ENCODE measurements at places on chromosomes 7 and 10.

DNA sequence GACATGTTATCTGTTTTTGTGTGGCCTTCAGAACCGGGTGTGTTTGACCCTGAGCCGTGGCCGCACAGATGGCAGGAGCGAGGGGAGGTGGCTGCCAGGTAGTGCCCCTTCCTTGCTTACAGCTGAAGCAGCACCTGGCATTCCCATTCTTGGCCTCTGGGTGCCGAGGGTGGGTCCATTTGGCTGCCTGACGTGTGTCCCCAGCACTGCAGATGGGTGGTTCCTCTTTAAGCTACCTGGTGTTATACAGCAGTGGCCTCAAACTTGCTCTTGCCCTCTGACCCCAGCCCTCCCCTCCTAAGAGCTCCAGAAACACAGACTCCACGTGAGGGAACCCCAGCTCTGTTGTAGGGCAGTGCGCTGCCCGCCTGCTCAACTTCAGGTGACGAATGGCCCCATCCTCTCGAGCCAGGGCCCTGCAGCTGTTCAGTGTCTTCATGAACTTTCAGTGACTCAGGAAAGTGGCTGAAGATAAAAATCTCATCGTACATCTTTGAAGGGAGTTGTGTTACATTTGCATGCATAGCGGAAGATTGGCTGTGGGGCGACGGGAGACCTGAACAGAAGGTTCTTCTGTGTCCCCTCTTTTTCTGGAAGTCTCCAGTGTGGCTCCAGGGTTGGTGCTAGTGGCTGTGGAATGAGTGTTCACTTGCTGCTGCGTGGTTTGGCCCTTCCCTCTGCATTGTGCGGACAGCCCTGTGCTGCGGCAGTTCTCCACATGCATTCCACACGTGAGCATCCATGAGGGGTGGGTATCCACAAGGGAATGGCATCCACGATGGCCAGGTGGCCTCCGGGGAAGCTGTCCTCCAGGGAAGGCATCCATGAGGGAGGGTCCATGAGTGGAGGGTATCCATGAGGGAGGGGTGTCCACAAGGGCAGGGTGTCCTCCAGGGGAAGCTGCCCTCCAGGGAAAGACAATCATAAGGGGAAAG is 91.6 kb downstream of the INPP5A start:
- DNase-seq: no peak

GRCh38 chr10:97333601-97334369 is 744 bp downstream of the FRAT2 start:
- DNase-seq: peak; percentile 82

- DNase-seq: no peak
Measured at GRCh38 chr7:65974876-65975275, 7.1 kb downstream of the GUSB start.

- DNase-seq: peak; percentile 96
Measured at GRCh38 chr7:138752518-138753149, 45.2 kb upstream of the TMEM213 start.

- no peak for DNase-seq
Measured at GRCh38 chr7:135428011-135428410, 81.9 kb downstream of the CNOT4 start.

DNA sequence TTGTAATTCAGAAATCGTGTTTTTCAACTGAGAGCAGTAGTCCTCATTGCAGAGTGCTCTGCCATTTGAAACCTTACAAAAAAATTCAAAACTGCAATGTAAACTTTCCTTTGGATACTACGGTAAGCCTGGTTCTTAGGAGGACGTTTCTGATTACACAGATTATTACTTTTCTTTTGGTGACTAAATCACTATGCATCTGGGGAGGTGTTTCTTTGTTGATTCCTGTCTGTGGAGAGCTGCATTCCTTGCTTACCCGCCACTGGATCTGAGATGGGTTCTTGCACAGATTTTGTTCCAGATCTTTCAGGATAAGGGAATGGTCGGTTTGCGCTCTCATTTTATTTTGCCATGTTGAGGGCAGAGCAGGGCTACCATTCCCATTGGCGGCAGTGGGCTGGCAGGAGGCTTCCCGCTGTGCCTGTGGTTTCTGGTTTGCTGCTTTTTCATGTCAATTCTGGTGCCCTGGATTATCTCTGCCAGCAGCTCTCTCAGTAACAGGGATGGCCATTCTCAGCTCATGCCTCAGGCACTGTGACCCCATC is 485.1 kb downstream of the GLRX3 start:
- no peak for DNase-seq

- no peak for DNase-seq
Measured at GRCh38 chr10:119608316-119609155, 11.8 kb upstream of the TIAL1 start.

DNA sequence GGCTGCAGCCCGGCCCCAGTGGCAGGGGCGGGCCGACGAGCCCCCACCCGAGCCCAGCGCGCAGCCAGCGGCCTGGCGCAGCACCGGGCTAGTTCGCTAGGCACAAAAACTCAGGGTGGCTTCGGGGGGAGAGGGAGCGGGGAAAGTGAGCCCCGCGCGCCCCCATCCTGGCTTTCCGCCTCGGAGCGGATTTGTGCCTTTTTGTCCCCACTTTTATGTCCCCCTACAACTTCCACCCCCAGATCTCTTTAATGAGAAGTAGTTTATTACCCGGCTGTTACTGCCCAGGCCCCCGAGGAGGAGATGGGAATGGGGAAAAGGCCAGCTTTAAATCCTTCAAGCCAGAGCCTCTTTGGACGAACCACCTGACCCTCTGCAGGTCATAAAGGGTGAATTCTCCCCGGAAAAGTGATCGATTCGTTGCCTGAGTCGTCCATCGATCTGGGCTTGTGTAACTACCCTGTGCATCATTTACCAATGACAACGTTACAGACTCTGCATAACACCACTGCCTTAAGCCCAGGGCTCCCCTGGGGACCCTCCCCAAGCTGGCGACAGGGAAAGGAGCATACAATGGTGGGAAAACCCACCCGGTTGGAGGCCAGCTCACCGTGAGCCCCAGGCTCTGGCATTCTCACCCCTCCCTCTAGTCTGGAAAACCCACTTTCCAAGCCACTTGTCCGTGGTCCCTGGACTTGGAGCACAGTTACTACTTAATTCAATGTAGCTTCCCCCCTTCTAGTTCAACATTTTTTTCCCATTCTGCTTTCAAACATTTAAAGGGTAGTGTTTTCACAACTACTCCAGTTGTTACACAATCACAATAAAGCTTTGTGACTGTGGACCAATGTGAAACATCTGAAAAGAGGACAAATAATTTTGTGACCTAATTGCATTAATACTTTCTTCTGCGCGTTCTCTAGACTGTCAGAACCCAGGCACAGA is 748 bp upstream of the SH3PXD2A start:
- no peak for DNase-seq

Data from activated CD4-positive, alpha-beta T cell treated with anti-CD3 and anti-CD28 coated beads, Interleukin-2, amount 10 ng/mL, durations not matched to agents 24 days and 14 days (primary cell).